ENCODE measurements at places on chromosomes 16 and 17. TPM values are rescaled to one million over a fixed set of nuclear protein-coding genes. Genes with fewer than 3 reads are reported as not detected.

- no peak for DNase-seq
These were observed 61.0 kb downstream of the ABHD15 start for GRCh38 chr17:29505836-29506235.

GRCh38 chr17:73089322-73090317 is 2.9 kb downstream of the SLC39A11 start:
- DNase-seq, result no peak

- DNase-seq, result no peak
These were observed 19.7 kb downstream of the PITPNM3 start for GRCh38 chr17:6536566-6537065.

- no peak for DNase-seq
These were observed 4.3 kb downstream of the COG1 start for GRCh38 chr17:73197161-73197560.

DNA sequence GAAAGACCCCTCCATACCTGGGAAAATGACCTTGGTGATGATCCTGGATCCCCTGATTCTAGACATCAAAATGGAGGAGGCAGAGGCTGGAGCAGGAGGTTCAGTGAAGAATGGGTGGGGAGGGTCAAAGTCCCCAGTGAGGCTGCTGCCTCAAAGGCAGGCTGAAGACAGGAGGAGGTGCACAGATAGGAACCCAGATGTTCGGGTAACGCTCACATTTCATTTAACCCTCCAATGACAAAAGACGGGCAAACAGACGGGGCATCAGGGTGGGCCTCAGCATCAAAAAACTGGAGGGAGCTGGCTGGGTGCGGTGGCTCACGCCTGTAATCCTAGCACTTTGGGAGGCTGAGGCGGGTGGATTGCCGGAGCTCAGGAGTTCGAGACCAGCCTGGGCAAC is at the start of gene ANKRD40CL:
ANKRD40CL (minus strand) TSS at position 73 of the 400 bp plus-strand sequence. CDS start 605 bp downstream, outside the sequence.
- DNase-seq, result no peak

DNA sequence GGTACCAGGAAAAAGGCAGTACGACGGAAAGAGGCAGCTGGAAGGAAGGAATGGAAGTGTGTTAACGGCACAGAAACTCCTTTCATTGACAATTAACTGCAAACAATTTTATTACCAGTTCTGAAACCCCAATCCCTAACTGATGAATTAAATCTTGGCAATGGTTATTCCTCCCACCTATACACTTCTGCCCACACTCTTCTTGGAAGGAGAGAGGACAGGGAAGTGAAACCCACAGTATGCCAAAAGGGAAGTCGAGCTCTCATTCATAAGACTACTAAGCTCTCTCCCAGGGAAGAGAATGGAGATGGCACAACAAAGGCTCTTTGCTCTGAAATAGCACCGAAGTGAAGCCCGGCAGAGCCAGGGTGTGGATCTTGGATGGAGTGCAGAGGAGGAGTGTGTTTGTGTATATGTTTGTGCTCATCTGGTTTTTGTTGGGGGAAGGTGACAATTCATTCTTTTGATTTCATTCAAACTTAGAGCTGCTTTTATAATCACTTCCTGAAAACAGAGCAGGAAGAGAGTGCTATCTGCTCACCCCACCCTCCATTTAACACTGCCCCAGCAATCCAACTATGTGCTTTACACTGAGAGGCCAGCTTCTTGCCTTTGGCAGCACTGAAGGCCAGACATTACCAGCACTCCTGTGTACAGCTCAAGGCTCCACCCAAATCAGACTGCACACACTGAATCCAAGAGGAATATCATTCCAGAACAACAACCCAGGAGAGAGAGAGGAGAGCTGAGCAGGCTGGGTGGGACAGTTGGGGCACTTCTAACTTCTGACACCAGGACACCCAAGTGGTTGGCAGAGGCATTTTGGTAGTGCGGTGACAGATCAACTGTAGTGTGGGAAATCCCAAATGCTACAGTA is 68.7 kb downstream of the HIC1 start:
- DNase-seq, result no peak

GRCh38 chr16:24516900-24517669 is 22.3 kb upstream of the RBBP6 start:
- DNase-seq, result peak; percentile 75

DNA sequence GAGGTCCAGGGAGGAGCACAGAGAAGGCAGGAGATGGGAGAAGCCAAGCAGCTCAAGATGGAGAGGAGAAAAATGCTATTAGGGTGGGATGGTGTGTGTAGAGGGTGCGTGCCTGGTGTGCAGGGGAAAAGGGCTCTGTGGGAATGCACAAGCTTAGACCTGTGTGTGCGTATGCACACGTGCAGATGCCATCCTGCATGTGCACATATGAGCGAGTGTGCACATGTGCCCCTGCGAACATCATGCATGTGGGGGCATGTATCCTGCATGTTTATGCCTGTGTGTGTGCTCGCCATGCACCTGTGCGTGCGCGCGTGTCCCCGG is 438 bp upstream of the KCNJ12 start:
- no peak for DNase-seq

DNA sequence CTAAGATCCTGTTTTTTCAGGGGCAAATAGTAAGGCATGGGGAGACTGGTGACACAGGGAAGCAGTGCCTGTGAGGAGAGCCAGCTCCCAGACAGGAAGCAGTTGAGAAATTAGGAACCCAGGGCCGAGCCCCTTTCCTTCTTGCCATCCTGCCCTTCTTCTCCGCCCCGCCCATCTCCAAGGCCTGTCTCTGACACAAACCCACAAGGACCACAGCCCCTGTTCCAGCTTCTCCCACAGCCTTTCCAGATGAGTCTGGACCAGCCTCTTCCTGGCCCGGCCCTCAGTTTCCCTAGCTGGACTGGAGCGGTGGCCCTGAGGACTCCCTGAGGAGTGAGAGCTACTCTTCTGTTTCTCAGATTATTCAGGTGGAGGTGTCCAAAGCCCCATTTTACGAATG is 9.9 kb downstream of the CCDC102A start:
- no peak for DNase-seq

DNA sequence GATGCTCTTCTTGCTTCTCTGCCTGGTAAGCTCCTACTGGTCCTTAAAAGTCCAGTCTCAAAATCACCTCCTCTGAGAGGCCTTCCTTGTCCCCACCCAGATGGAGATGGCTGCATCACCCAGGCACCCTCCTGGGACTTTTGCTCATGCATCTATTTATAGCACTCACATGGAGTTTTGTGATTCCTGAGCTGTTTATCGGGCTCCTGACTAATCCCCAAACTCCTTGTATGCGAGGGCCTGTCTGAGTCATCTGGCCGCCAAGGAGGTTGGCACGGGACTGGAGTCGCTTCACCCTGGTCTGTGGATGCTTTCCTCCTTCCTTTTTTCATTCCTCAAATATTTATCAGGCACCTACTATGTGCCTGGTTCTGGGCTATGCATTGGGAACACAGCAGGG is 2.3 kb upstream of the MAP2K3 start:
- no peak for DNase-seq

- no peak for DNase-seq
These were observed 171.2 kb downstream of the WSCD1 start for GRCh38 chr17:6241381-6241780.

DNA sequence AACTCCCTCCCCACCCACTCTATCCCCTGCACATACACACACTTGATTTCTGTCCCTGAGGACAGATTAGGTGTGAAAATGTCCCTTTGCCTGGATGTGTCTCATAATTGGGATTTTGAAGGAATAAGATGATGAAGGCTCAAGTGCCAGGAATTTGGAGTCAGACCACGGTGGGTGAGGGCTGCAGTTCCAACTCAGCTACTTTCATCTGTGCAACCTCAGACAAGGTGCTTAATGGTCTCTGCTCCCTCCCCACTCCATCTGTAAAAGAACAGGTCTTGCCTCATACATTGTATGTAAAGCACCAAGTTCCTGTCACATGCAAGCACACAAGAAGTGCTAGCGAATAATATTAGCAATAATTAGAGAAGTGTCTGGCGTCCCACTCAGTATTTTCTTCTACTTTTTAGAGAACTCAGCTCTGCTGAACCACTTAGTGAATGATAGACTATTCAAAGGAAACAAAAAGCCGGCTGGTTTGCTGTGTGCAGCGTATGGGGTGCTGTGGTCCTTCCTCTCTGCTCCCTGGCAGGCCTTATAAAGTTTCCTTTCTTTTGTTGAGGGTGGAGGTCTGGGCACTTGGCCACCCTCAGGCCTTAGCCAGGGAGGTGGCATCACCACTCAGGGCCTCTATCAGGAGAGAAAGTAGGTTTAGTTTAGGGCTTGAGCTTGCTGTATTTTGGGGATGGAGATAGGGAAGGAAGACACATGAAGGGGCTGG is 6.4 kb downstream of the TBX4 start:
- no peak for DNase-seq

DNA sequence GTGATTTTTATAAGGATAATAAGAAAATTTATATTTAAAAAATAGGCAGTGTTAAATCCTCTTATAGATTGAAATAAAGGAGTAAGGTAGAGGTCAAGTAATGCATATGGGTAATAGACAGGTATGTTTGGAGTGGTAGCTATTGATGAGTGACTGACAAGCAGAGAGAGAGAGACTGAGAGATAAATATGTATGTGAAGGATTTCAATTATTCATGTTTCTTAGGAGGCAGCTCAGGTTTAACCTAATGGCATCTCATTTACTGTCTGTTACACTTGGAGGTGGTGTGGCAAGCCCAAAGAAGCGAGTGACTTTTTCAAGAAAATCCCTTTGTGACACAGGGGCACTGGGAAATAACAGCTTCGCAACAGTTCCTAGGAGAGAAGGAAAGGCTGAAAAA is 120.2 kb downstream of the KIF2B start:
- DNase-seq, result no peak

- DNase-seq, result no peak
These were observed 162.7 kb downstream of the CCT6B start for GRCh38 chr17:34798581-34798980.

GRCh38 chr17:15381707-15382106 is 40.3 kb upstream of the TEKT3 start:
- no peak for DNase-seq

DNA sequence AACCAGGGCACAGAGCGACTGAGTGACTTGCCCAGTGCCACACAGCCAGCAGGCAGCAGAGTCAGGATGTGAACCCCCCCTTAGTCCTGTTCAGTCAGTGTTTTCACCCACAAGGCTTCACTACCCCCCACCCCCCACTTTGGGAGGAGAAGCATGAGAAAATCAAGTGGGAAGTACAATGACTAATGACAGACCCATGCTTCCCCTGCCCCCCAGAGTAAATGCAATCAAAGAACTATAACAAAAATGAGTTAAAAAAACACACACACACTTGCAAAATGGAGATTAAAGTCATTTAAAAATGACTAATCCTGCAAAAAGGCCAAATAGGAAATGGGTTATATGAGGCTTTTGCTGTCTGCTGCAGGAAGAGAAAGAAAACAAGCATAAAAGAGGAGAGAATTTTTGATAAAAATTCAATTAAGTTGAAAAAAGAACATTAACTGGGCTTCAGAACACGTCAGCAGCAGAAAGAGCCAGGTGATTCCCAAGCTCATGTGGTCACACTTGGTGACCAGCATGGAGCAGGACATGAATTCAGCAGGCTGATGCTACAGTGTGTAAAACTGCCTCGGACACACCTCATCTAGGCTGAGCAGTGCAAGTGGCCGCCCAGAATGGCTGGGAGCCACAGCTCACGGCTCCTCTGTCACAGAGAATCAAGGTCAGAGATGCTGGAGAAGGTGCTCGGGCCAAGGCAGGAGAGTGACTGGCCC is 212.3 kb downstream of the ZNF423 start:
- DNase-seq, result no peak

- peak; percentile 69 for DNase-seq
These were observed at the start of gene TBC1D24 for GRCh38 chr16:2474877-2475412. Gene TBC1D24, plus strand, starts transcription at chr16:2475127. Its CDS starts 21,022 bp downstream, at chr16:2496149.

DNA sequence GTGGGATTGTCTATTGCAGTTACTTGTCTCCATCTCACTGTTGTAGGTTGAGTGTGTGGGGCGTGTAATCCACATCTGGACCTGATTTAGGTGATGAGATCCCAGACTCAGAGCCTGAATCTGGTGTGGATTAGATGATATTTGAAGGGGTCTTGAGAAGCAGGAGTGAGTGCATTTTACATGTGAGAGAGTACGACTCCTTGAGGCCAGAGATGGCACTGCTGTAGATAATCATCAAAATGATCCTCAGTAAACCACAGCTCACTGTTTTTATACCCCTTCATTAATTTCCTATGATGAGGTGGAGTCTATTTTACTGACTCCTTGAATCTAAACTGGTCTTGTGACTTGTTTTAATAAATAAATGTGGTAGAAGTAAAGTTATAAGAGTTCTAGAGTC is 732.5 kb downstream of the KCNJ2 start:
- no peak for DNase-seq

DNA sequence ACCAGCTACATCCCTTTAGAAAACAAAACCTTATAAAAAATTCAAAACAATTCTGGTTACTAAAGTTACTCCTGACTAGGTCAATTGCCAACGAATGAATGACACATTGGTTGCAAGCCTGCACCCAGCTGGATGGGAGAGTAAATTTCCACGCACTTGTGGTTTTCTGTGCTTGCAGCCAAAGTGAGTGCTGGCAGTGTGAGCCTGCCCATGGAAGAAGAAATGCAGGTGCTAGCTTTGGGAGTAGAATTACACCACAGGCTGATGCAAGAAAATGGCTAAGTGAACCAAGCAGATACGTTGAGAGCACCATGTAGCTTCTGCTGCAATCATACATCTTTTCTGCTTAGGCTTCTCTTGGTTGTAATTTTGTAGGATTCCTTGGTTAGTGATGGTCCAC is 74.6 kb downstream of the SYCE1L start:
- no peak for DNase-seq

The RGS9 gene
- polyA plus RNA-seq, result 14.5 TPM

The MYOCD gene
- polyA plus RNA-seq, result 3.8 TPM

- DNase-seq, result no peak
These were observed 1.6 kb downstream of the FLOT2 start for GRCh38 chr17:28895794-28896447.

DNA sequence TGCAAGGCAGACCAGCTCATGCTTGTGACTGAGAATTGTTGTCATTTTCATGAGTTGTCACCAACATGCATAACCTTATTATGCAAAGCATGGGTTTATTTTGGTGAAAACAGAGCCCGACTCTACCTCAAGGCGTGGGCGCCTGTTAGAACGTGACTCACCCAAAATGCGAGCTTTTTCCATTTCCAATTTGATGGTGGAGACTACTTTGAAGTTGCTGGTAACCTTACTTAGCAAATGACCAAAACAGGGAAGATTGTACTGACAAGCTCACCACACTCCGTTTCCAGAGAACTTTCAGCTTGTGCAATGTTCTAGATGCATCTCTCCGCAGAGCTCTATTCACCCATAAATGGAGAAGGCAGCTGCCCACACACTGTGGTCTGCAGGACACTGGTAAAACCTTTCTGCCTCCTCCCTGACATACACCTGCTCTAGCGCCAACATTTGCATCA is 284.5 kb downstream of the MAF start:
- DNase-seq, result no peak

- no peak for DNase-seq
These were observed 622 bp downstream of the CUEDC1 start for GRCh38 chr17:57954397-57955182.

- DNase-seq, result no peak
These were observed at the start of gene LPCAT2 for GRCh38 chr16:55508941-55509931. Gene LPCAT2, plus strand, starts transcription at chr16:55509072. Its CDS starts 110 bp downstream, at chr16:55509182.

The CNGB1 gene
- polyA plus RNA-seq, result not detected

- DNase-seq, result no peak
These were observed 478.4 kb downstream of the TOX3 start for GRCh38 chr16:52068447-52069074.

- no peak for DNase-seq
These were observed at the start of gene SP6 for GRCh38 chr17:47850692-47851573. Gene SP6, minus strand, starts transcription at chr17:47851163. Its CDS starts 2,734 bp downstream, at chr17:47848429.

GRCh38 chr17:77637818-77638575 is 320.5 kb upstream of the TNRC6C start:
- DNase-seq, result no peak

The NHLRC4 gene
- 6.6 TPM for polyA plus RNA-seq
